Non-pigmented ciliary epithelial cell (primary cell): ENCODE measurements at places on chromosomes 7 and 10.

- DNase-seq, result no peak
Observed at GRCh38 chr7:152674860-152675758, 832 bp downstream of the XRCC2 start.

DNA sequence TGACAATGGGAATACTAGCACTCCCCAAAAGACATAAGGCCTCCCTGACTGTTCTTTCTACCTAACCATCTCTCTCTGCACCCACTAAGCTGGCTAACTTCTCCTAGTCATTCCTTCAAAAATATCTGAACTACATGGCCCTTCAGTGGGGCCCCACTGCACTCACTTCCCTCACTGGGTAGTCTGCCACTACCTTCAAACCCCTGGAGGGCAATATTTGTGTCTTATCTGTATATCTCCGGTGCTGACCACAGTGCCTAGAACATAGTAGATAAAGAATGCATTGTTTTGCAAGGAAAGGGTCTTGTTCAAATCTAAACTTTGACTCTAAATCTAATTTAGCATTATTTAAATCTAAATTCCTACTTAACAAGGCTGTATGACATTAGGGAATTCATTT is 44.3 kb downstream of the CACUL1 start:
- no peak for DNase-seq

- no peak for DNase-seq
Observed at GRCh38 chr10:100338434-100339036, 8.5 kb upstream of the SCD start.

DNA sequence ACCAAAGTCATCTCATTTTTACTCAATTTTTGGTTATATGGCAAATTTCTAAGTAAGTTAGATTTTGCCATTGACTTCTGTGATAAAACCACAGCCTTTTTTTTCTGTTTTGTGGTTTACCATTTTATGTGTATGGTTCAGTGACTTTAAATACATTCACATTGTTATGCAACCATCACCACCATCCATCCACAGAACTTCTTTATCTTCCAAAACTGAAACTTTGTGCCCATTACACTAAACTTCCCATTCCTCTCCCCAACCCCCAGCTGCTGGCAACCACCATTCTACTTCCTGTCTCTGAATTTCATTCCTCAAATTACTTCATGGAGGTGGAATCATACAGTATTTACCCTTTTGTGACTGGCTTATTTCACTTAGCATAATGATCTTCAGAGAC is 280.4 kb upstream of the TCERG1L start:
- no peak for DNase-seq

DNA sequence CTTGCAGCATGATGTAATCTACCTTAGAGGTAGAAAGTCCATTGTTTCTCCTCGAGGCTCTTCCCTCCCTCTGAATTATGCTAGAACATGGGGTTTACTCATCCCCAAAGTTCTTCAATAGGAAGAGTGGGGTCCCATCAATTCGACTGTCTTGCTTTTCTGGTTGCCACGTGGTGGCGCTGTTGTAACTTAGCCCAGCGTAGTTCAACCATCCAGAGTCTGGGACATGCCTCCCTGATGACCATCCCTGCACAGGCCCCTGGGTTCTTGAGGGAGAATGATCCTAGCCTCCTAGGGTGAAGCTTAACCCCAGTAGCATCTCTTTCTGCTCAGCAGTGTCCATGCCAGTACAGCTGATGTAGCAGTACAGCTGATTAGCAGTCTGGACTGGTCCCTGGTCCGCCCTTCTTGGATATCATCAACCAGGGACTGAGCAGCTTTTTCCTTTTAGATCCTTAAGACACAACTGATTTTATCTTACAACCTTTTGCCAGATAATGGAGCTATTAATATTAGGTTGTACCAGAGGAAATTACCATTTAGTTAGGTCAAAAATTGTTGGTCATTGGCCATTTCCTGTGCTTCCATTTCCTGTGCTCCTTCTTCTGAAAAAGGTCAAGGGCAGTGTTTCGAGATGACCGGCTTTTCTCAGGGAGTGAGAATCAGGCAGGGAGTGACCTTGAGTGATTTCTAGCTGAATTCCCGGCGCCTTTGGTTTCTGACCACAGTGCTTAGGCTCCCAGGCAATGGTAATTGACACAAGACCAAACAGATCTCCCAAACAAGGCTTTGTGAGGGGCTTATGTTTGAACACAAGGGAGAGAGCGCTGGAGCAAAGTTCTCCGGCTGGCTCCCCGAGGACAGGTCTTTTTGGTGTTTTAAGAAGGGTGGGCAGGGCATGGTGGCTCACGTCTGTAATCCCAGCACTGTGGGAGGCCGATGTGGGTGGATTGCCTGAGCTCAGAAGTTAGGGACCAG is 65.4 kb downstream of the TACC2 start:
- DNase-seq, result no peak

DNA sequence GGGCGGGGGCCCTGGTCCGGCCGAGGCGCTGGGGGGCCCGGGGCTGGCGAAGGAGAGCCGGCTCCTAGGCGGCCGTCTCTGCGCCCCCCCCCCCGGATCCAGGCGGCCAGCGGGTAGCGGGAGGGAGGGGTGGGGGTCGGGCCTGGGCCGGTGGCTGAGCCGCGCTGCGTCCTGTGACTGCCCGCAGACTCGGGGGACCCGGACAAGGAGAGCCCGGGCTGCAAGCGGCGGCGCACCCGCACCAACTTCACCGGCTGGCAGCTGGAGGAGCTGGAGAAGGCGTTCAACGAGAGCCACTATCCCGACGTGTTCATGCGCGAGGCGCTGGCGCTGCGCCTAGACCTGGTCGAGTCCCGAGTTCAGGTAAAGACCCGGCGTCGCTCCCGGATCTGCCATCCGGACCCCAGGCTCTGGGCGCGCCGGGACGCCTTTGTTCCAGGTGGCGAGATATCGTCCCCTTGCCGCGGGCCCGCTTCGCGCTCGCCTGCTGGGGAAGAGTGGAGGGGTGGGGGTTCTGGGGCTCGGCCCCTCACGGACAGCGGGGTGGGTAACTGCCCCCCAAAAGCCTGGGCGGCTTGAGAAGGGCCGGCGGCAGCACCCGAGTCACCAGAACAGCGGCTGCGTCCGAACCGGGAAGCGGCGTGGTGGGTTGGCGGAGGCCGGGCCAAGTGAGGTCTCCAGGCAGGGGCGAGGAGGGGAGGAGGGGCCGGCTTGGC is 819 bp downstream of the UNCX start:
- DNase-seq, result no peak

GRCh38 chr10:17144757-17145156 is 15.1 kb upstream of the CUBN start:
- DNase-seq, result no peak

GRCh38 chr10:87862679-87863052 is 667 bp downstream of the KLLN start:
- no peak for DNase-seq

GRCh38 chr10:66180021-66180420 is 745.8 kb upstream of the LRRTM3 start:
- no peak for DNase-seq

GRCh38 chr10:89580243-89580642 is 44.8 kb upstream of the SLC16A12 start:
- no peak for DNase-seq

- DNase-seq, result no peak
Observed at GRCh38 chr7:36602934-36603887, 121.1 kb downstream of the AOAH start.

GRCh38 chr7:27119412-27119911 is 11.1 kb downstream of the HOXA4 start:
- no peak for DNase-seq

- DNase-seq, result no peak
Observed at GRCh38 chr7:44152971-44153947, 12.1 kb upstream of the MYL7 start.

- no peak for DNase-seq
Observed at GRCh38 chr10:47016564-47016963, 105.3 kb downstream of the PTPN20 start.

- DNase-seq, result no peak
Observed at GRCh38 chr10:62681211-62681940, 123.1 kb upstream of the ADO start.

DNA sequence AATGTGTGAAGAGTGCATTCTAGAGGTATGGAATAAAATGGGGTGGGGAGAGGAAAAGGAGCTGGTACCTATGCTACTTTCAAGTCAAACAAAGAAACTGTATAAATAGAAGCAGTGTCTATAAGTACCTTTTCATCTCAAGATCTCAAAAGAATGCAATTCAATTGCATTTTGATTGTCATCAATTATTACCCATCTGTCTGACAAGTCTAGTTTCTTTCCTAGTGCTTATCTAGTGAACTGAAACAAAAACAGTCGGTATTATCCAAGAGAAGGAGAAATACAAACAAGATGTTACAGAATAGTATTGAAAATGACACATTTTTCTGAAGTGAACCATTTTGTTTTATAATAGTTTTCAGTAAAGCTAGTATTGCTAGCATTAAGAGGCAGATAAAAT is 754.5 kb upstream of the LRRN3 start:
- DNase-seq, result no peak

DNA sequence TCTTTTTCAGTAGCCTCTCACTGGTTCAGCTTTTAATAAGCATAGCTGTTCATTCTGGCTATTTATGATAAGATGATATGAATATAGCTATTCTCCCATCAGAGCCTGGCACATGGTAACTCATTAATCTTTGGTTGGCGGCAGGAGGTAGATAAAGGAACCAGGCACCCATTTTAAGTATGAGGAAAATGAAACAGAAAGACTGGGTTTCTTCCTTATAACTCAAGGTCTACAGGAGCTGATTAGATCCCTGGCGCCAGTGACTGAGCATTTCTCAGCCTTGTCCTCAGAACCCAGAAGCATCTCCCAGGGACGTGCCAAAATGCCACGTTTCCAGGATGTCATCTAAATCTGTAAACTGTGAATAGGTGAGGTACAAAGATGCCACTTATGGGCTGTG is 141.9 kb downstream of the TCF7L2 start:
- no peak for DNase-seq

DNA sequence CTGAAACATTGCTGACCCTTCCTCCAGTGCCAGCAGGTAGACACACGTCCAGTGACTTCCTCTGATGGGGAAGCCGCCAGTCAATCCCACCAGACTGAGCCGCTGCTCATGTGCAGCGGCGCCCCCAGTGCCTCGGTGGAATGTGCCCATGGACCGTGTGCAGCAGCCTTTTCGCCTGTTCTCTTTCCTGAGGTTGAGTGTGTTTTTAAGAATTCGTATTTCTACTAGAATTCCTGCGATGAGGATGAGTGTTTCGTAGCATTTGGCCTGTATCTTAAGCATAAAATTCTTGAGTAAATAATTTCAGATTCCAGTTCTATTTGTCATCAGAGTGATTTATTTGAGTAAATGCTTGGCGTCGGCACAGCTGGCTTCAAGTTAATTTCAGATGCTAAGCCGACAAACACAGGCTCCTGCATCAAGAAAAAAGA is 35.4 kb downstream of the BNIP3 start:
- peak; percentile 77 for DNase-seq

GRCh38 chr7:7642081-7642480 is 1.5 kb downstream of the UMAD1 start:
- DNase-seq, result no peak

- no peak for DNase-seq
Observed at GRCh38 chr7:129010075-129010474, 44.8 kb downstream of the TNPO3 start.

- no peak for DNase-seq
Observed at GRCh38 chr10:42939237-42939636, 137.6 kb upstream of the RET start.

GRCh38 chr7:155831807-155832524 is 19.7 kb upstream of the SHH start:
- no peak for DNase-seq

GRCh38 chr7:91230100-91230499 is 34.1 kb upstream of the FZD1 start:
- no peak for DNase-seq

GRCh38 chr10:119687192-119688032 is 36.2 kb downstream of the BAG3 start:
- no peak for DNase-seq

DNA sequence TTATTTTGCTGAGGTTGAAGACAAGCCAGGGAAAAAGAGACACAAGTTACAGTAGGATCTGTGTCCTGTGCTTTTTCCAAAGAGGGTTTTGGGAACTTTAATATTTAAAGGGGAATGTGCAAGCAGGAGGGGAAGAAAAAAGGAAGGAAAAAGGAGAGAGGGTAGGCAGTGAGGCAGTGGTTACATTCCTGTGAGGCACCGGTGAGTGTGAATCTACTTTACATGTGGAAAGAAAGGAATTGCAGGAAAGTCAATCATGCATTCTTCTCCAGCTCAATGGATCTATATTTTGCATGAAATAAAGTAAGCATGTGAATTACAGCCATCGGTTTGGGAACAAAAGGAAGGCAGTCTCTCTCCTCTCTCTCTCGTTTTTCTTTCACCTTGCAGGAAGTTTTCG is 12.6 kb upstream of the DYNC2I1 start:
- no peak for DNase-seq

DNA sequence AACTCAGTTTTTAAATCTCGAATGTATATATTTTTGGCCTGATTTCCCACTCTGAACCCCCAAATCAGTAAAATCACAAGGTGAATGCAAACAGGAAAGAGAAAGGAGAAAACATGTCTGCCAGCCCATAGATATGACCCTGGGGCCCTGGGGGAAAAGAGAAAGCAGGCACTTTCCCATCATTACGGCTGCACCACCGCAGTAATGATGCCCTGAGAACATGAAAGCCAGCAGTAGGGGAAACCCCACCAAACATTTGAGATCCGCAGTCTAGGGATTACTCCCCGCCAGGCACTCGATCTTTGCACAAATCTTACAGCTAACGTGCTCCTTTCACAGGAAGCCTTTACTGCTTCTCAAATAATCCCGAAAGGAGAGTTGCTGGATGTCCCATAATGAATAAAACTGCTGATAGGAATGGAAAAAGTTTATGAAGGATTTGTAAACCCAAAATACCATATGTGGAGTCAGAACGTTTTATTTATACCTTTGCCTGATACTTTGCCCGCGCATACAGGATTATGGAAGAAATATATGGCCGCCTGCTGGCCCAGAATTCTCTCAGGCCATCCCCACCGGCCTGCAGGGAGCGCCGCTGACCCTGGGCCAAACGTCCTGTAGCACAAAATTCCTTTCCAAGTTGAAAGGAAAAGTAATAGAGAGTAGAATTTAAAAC is 180.0 kb upstream of the INHBA start:
- no peak for DNase-seq

DNA sequence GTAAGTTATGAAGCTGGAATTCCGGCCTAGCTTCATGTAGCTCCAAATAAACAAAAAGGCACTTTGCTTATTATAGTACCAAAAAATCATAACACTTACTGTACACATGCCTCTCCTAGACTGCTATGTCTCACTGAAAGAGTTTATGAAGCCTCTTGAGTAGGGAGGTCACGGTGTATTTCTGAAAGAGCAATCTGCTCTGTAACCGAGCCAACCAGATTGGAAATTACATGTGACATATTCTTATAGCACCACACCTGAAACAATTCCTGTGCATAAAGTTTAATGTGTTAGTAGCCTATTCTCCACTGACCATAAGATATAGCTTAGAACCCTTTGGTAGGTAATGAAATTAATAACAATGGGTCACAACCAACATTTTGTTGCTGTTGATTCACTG is 1.3 kb upstream of the FAM3C start:
- no peak for DNase-seq

GRCh38 chr7:42235741-42236161 is 1.3 kb downstream of the GLI3 start:
- no peak for DNase-seq

- no peak for DNase-seq
Observed at GRCh38 chr7:75867390-75867717, 11.5 kb upstream of the RHBDD2 start.

GRCh38 chr10:33723181-33723580 is 388.7 kb upstream of the NRP1 start:
- no peak for DNase-seq

GRCh38 chr10:7708832-7709231 is 5.7 kb downstream of the ITIH2 start:
- no peak for DNase-seq
